ENCODE measurements at places on chromosomes 11 and 22.

DNA sequence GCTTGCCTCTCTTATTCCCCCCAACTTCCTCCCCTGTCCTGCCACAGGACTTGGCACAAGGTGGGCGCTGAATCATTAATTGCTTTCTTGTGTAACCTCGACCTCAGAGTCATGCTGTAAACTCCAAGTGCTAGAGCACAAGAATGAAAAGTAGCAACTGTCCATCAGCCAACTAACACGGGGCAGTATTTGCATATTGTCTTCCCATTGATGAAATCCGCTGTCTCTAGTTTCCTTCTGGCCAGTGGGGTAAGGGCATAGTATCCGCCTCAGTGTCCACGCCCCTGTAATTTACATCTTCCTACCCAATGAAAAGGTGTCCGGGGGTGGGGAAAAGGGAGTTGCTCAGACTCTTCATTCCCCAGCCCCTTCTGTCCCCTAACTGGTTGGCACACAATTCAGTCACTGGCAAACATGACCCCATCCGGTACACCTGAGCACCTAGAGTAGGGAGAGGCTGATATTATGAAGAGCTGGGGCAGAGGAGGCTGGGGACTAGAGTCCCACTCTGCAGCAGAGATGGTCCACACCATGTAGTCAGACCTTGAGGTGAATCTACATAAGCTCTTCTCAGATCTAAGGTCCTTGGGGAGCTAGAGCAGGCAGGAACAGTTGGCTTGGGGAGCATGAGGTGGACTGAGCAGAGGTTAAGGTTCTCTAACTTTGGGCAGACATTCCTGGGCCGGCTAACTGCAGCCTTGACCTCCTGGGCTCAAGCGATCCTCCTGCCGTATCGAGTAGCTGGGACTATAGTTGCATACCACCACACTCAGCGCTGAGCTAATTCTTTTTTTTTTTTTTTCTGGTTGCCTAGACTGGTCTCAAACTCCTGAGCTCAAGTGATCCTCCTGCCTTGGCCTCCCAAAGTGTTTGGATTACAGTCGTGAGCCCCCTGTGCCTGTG is 6.8 kb upstream of the GGA1 start:
- DNase-seq, result no peak

GRCh38 chr11:31809857-31810778 is 1.0 kb downstream of the PAX6 start:
- DNase-seq, result no peak

- no peak for DNase-seq
These were observed 1.7 kb downstream of the PDE3B start for GRCh38 chr11:14645015-14645912.

- DNase-seq, result no peak
These were observed 46.3 kb downstream of the GAB2 start for GRCh38 chr11:78371221-78371891.

DNA sequence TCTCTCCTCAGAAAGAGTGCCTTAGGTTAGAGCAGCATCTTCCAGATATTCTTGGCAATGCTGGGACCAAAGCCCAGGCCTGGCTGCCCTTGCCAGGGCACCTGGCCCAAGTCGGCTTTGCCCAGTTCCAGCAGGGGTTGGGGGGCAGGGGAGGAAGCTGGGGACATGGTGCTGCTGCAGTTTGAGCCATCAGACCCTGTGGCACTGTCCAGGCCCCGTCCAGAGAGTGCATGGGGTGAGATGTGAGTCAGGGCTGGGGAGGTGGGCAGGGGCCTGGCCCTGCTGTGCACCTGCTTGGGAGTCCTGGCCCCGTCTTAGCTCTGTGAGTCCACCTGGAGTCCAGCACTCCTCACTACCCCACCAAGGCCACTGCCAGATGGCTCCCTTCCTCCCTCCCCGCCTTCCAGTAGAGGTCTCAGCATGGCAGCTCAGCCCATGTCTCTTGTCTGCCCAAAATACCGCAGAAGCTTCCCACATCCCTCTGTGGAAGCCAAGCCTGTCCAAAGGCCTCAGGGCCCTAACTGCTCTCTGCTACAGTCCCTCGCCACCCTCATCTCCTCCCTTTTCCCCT is 16.6 kb downstream of the DERL3 start:
- DNase-seq, result no peak

DNA sequence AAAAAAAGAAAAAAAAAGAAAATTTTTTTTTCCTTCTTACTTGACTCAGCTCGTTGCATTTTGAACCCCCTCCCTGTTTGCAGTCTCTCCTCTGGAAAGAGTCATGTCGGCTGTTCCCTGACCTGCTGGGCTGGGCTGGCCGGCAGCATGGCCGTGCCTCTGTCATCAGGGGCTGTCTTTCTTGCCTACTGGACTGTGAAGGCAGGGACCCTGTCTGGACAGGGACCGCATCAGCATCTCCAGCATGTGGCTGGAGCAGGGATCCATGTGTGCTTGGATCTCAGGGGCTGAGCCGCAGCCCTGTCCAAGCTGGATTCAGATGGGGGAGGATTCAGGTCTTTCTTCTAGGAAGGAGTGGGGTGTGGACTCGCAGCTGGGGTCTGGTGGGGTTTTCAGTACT is 15.5 kb downstream of the FBLN1 start:
- no peak for DNase-seq

- DNase-seq, result no peak
These were observed 27.6 kb upstream of the RCE1 start for GRCh38 chr11:66815646-66816045.

DNA sequence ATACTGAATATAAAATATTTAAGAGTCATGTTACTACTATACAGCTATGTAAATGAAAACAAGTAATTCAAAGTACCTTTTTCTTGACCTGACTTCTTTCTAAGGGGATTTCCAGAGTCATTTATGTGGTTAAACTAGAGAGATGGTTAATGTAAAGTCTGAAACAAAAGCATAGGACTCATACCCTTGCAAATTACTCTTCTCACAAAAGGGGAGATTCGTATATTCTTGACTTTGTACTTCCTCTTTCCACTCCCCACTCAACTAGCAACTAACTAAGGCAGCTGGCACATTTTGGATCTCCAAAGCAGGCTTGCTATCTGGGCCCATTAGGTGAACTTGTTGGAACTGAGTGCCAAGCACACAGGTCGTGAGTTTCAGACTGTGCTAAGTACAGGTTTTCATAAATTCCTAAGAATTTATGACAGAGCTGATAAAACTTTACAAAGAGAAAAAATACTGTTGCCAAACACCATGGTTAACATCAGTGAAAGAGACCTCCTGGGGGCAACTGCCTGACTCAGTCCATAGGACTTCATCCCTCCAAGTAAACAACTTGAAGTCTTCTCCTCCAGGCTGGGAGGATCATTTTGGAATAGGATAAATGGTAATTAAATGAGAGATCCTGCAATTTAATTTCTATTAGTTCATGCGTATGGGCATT is 77.0 kb upstream of the DDI1 start:
- DNase-seq, result no peak

DNA sequence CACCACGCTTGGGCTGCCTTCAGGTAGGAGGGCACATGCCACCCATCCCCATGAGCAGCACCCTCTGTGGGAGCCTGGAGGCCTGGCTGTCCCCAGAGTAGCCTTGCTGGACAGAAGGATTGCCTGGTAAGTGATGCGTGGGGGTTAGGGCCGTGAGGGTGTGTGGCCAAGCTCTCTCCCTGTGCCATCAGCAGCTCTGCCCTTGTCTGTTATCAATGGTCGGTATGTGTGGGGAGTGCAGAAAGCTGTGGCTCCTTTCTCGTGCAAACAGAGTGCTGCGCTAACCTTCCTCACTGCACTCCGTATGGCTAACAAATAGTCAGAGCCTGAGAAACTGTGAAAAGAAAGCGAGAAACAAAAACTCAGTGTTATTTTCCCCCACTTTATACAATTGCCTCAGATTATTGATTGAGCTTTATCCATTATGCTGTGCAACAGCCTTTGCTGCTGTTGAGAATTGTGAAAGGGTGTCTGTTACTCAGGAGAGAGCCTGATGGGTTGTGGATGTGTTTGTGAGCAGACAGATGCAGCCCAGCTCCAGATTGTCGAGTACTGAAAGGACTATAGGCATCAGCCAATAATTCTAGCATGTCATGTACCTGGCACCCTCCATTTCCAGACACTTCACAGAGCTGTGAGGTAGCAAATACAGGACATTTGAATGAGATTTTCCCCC is 432.2 kb downstream of the NTM start:
- no peak for DNase-seq

DNA sequence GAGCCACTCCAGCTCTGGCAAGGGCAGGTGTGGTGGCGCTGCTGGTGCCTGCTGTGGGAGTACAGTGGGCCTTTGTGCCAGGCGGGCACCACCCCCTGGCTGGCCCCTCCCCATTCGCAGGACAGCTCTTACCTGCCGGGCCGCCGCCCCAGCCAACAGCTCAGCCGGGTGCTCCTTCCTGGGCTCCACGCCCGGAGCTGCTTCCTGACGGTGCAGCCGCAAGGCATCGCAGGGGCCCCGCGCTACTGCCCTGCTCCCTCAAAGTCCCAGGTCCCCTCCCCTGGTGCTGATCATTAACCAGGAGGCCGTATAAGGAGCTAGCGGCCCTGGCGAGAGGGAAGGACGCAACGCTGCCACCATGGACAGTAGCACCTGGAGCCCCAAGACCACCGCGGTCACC is at the start of gene SLC5A1:
SLC5A1 (plus strand) TSS at position 338 of the 400 bp plus-strand sequence; CDS start at position 359, 21 bp downstream.
- DNase-seq, result no peak

GRCh38 chr11:68039526-68040086 is 781 bp downstream of the TCIRG1 start:
- no peak for DNase-seq

DNA sequence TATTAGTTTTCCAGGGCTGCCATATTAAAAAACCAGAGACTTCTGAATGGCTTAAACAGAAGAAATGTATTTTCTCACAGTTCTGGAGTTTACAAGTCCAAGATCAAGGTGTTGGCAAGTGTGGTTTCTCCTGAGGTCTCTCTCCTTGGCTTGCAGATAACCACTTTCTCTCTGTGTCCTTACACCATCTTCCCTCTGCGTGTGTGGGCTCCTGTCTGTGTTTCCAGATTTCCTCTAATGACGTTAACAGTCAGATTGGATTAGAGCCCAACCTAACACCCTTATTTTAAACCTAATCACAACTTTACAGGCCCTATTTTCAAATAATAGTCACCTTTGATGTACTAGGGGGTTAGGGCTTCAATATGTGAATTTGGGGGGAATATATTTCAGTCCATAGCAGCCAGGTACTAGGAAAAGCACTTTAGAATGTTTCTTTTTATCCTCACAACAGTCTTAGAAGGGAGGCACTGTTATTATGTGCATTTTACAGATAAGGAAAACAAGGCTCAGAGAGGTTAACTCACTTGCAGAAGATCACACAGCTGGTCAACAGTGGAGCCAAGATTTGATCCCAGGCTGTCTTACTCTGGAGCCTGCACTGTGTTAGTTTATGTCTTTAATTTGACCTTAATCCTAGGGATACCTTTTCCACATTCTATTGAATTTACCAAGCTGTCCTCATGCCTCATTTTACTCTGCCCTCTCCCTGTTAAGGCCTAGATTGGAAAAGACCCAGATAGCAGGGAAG is 116.4 kb upstream of the CRYBB3 start:
- no peak for DNase-seq

DNA sequence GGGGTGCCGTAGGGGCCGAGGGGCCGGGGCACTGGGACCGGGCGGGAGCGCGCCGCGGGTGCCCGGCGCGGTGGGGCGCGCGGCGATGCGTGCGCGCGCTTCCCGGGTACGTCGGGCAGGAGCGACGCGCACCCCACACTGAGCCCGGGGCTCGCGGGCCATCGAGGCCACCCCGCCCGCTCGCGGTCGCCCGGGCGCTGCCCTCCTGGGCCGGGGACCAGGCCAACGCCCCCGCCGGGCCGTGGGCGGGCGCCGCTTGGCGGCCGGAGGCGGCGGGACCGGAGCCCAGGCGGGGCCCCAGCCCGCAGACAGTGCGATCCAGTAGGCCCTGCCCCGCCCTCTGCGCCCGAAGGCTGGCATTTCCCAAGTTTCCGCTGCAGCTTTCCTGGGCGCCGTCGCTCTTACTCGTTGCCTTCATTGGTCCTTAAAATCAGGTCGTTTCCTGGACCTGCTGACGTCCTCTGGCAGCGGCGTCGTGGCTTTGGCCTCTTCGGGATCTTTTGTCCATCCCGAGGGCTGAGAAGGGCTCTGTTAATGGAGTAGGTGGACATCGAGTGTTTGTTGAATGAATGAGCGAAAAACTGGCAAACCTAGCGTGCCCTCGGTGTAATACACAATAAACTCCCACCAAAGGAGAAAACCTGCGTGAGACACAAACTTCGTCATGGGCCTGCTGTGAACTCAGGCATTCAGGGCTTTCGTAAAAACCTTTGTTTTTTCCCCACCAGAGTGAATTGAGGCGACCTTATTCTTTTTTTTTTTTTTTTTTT is 638 bp downstream of the PARVA start:
- DNase-seq, result no peak

DNA sequence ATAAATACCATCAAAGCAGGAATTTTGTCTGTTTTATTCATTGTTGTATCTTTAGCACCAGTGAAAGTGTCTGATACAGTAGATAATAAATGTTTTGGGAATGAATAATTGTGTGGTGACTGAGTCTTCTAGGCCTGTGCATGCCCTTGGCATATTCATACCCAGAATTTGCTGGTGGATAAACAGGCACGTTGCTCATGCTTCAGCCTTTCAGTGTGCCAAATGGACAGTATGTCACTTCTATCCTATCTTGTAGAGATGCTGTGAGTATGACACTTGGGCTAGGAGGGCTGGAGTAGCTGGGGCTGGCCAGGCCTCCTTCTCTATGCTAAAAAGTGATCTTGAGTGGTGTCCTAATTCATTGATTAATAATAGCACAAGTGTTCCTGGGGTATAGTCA is 287.3 kb upstream of the DDI1 start:
- no peak for DNase-seq

All from effector memory CD4-positive, alpha-beta T cell (primary cell).